ENCODE measurements at places on chromosomes 6 and 20. TPM values are rescaled to one million over a fixed set of nuclear protein-coding genes. Genes with fewer than 3 reads are reported as not detected.

- DNase-seq: no peak
These were observed 17.4 kb upstream of the RAB32 start for GRCh38 chr6:146526192-146526591.

The NEU1 gene
- total RNA-seq: 52.4 TPM

The APOBEC2 gene
- 1.2 TPM for total RNA-seq

- DNase-seq: no peak
These were observed 1.0 kb upstream of the NXT1 start for GRCh38 chr20:23349338-23350195.

DNA sequence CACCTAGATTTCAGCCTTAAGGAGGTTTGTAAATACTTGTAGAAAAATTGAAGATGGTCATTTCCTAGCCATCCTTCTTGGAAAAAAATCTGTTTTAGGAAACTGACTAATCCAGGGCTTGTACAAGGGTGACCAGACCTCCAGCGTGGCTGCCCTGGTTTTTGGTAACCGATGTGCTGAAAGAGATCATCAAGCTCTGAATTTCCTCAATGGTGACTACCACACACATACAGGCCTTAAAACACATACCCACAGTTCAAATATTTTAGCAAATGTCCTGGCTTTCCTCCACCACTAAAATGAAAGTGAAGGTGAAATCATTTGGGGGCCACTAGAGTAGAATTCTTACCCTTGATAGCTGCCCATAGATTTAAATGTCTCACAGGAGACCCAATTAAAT lies 215.3 kb upstream of the SUPT3H start:
- no peak for DNase-seq

The BNIP5 gene
- total RNA-seq: 0.10 TPM

- DNase-seq: no peak
These were observed 1383.5 kb upstream of the DEFB115 start for GRCh38 chr20:29873946-29874345.

The HLA-DMA gene
- 3.4 TPM for total RNA-seq

DNA sequence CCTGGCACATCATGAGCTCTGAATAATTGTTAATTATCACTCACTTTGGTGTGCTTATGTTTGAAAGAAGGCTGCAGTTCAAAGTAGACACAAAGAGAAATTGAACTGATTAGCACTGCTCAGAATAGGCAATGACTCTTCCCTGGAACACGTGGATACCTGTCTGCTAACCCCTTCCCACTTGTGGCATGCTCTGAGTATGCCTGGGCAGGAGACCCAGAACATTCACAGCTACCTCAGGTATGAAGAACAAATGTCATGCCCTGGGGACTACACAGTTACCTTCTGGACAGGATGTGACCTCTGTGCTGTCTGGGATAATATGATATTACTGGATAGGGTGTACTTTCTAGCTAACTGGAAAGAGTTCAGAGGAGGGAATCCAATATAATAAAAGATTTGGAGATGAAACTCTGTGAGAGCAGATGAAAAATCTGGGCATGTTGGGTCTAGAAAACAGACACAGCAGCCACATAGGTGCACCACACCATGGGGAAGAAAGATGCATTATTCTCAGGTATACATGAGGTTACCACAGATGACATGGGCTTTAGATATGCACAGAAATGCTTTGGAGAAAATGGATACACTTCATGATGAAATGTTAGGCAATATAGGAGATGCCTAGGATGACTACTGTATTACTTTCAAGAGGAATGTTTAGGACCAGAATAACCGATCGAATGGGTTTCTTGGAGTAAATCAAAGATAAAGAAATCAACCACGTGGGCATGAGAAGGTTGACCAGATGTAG lies 324.2 kb upstream of the PREP start:
- no peak for DNase-seq

GRCh38 chr6:43953256-43953655 lies 174.0 kb downstream of the MRPL14 start:
- no peak for DNase-seq

- no peak for DNase-seq
These were observed 99.4 kb upstream of the GRIK2 start for GRCh38 chr6:101294051-101294638.

DNA sequence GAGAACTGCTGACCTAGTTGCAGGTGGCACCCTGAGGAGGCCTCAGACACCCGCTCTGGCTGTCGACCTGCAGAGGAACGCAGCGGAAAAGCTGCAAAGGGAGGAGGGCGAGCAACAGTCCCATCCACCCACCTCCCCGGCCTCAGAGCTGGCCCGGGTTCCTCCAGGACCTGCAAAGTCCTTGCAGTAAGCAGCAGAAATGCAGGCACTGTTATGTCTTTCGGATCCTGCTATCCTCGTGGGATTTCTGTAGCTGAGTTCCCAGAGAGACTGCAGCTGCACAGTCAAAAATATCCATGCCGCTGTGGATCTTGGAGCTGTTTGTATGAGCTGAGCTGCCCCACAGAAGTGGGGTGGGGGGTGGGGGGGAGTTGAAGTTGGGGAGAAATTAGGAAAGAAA lies 251.3 kb downstream of the ANKRD60 start:
- no peak for DNase-seq

DNA sequence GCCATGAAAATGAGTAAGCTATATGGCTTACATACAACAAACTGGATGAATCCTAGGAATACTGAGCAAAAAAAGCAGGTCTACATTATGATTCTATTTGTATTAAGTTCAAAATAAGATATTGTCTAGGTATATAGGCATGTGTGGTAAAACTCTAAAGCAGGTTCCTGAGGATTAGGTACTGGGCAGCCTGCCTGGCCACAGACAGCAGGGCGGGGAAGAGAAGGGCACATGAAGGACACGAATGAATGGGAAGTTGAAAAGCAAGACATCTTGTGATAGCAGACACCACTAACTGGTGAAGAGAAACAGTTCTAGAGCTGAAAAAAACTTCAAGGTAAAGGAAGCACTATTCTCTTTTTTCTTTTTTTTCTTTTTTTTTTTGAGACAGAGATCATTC lies 72.6 kb upstream of the SLC4A11 start:
- no peak for DNase-seq

- DNase-seq: no peak
These were observed 104.7 kb upstream of the CEP85L start for GRCh38 chr6:118755941-118756646.

- DNase-seq: no peak
These were observed 14.8 kb downstream of the CLIC5 start for GRCh38 chr6:46000905-46001304.

The MCM8 gene
- total RNA-seq: 18.5 TPM

DNA sequence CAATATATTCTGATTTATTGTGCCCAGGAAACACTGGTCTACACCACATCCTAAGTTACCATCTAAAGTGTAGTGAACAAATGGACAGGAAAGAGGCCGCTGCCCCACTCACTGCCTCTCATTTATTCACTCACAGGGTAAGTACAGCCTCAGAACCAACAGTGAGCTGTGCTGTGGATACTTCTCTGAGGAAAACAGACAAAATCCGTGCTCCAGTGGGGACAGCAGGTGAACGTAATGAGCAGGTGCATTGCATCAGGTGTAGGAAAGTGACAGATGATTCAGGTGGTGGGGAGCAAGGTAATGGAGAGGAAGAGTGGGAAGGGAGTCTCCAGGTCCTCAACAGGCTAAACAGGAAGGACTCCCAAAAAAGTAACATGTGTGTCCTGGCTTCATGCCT lies 8.4 kb upstream of the ULBP2 start:
- no peak for DNase-seq

DNA sequence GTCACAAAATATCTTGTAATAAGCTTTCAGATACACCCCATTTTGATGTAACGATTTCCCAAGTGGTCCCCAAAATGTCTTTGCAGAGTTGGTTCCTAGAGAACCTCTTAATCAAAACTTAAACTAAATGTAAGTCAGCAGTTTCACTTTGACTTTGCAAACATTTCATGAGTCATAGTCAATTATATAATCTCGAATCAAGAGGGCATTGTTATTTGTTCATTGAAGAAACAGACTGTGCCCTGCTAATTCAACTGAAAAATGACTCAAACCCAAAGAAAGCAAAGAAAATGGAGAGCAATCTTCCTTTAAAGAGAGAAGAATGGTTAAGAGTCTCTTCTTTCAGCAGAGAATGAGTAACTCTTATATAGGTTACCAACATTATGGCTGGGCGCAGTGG lies 58.3 kb downstream of the IPCEF1 start:
- DNase-seq: no peak

DNA sequence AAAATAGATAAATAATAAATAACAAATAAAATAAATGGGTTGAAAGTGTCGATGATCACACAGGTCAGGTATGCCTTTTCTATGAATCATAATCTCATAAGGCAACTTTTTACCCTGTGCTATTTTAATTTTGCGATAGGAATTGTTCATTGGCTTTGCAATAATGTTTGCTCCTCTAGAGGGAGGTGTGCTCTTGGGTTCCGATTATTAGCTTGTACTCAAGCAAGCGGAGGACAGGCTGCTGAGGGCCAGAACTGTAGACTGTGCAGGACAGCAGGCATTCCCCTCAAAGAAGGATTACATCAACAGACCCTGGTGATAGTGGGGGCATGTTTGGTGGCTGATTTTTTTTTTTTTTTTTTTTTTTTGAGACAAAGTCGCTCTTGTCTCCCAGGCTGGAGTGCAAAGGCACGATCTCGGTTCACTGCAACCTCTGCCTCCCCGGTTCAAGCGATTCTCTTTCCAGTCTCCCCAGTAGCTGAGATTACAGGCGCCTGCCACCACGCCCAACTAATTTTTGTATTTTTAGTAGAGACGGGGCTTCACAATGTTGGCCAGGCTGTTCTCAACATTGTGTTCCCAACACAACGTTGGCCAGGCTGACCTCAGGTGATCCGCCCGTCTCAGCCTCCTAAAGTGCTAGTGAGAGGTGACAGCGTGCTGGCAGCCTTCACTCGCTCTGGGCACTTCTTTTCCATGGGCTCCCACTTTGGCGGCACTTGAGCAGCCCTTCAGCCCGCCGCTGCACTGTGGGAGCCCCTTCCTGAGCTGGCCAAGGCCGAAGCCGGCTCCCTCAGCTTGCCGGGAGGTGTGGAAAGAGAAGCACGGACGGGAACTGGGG lies 35.6 kb downstream of the RIOK1 start:
- no peak for DNase-seq

- no peak for DNase-seq
These were observed 23.3 kb upstream of the PHACTR3 start for GRCh38 chr20:59580991-59581401.

- DNase-seq: no peak
These were observed 16.0 kb downstream of the TCFL5 start for GRCh38 chr20:62845416-62846160.
